Activated CD8-positive, alpha-beta memory T cell treated with anti-CD3 and anti-CD28 coated beads for 1 hour (primary cell): ENCODE measurements at places on chromosomes 6 and 20.

- no peak for DNase-seq
Observed at GRCh38 chr6:69792292-69792691, 4.5 kb downstream of the LMBRD1 start.

- DNase-seq = no peak
Observed at GRCh38 chr6:31204751-31205145, 34.3 kb upstream of the POU5F1 start.

DNA sequence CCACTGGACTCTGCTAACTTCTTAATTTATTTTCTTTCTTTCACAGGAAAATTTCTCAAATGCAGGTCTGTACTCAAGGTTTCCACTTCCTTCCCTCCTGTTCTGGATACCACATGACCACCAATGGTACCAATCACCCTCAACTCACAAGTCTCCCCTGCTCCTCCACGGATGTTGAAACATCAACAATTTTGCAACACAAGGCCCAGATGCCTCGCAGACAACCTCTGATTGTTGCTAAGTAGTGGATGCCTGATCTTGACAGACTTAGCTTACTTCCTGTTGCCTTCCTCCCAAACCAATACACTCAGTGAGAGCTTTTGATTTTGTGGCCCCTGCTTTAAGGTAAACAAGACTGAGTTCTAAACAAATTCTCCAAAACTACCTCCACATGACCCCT lies 146.6 kb downstream of the FRK start:
- DNase-seq = no peak

DNA sequence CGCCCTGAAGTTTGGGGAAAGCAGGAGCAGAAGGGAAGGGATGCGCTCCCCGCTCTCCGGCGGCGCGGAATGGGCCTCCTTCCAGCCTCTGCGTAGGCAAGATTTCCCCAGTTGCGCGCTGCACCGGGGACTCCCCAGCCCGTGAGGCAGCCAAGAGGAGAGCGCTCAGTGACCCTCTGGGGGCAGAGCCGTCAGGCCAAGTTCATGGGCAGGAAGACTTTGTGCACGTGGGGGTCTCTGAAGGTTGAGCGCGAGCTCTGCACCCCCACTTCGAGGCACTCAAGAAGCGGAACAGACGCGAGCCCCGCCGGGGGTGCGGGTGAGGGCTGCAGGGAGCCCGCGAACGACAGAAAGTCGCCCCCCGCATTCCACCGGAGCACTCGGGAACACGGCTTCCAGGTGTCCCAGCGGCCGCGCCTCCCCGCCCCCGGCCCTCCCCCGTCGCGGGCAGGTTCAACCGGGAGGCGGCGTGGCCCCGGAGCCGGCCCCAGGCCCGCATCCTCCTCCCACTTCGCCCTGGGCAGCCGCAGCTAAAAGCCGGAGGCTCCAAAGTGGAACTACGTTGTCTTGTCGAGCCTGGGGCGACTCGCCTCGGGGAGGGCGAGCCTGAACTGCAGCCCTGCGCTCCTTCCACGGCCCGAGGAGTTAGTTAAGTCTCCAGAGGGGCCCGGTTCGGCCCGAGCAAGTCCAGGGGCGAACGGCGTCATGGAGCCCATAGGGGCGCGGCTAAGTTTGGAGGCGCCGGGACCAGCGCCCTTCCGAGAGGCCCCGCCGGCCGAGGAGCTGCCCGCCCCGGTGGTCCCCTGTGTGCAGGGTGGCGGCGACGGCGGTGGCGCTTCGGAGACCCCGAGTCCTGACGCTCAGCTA lies at the start of gene PPP1R3G:
PPP1R3G (plus strand) TSS at position 561 of the 867 bp plus-strand sequence; CDS start at position 706, 145 bp downstream.
- no peak for DNase-seq

DNA sequence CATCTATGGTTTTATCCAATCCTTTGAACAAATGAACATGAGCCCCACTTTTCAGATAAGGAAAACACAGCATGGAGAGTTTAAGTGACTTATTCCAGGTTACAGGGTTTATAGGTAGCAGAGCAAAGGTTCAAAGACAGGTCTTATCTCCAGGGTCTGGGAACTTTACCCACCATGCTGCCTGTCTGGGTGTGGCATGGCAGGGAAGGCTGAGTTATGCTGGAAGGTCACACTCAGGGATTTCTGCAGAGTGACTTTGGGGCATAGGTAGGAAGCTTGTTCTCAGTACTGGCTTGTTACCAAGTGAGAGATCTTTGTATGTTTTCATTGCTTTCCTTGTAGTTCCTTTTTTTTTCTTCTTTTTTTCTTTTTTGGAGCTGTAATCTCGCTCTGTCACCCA lies 1.8 kb downstream of the ZNF831 start:
- no peak for DNase-seq

- no peak for DNase-seq
Observed at GRCh38 chr20:19321176-19321575, 108.7 kb downstream of the SLC24A3 start.

DNA sequence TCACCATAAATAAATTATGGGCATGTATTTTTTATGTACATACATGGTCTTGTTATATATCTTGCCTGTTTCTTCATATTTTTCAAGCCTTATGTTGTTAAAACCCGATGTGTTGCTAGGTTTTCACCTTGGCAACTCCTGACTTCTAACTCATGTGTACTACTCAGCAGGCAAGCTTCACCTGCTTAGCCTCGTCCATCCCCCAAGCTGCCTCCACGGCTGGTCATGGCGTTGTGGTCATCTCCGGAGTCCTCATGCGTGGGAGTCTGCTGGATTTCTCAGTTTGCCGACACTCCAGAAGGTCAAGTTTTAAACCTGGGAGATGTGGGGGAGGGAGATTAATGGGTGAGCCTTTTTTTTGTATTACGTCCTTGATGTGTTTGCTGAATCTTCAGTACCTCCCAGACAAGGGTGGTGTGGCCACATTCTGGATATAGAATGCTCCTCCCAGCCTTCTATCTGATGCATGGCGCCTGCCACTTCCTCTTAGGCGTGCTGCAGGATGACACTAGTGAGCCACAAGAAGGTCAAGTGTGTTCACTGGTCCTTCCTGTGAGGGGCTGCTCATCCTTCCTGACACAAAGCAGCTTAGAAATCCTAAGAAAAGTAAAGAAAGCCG lies 26.6 kb upstream of the EDN3 start:
- DNase-seq = no peak

DNA sequence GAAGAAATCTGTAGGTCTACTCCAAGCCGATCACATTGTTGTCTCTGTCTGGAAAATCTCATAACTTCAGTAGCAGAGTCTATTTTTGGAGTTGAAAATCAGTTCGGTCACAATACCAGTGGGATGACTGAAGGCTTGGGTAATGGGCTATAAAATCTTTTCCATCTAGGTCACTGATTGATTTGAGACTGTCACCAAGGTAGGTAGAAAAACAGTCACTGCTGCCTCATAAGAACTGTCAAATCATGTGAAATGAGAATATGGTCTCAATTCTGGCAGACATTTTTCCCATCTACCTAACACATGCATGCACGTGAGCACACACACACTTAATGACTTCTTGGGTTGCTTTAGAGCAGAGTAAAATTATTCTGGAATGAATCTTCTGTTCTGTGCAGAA lies 1162.8 kb upstream of the CITED2 start:
- DNase-seq = no peak

GRCh38 chr20:16020971-16021370 lies 552.3 kb downstream of the KIF16B start:
- no peak for DNase-seq

DNA sequence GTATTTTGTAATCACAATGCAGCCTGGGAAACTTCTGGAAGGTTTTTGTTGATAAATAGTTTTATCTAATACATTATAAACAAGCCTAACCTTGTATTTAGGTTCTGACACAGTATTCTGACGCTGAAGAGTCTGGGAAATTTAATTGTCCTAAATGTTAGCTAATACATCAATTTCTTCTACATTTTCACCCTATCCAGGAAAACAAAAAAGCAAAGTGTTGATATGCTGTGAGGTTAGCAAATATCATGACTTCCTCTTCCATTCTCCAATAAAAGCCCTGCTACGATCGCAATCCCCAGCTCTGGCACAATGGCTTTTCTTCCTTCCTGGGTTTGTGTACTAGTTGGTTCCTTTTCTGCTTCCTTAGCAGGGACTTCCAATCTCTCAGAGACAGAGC lies at the start of gene C6orf58:
C6orf58 (plus strand) TSS at position 301 of the 400 bp plus-strand sequence; CDS start at position 313, 12 bp downstream.
- no peak for DNase-seq

DNA sequence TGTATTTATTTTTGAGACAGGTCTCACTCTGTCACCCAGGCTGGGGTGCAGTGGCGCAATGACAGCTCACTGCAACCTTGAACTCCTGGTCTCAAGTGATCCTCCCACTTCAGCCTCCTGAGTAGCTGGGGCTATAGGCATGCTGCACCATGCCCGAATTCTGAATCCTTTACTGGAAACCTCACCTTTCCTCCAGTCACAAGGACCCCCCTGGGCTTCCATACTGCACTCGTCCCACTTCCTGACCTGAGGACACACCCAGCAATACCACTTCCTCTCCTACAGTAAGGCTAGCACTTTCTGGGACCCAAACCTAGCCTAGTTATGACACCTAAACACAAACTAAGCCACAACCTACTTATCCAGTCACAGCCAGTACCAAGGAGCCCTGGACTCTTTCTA lies 68.2 kb downstream of the FAM217A start:
- no peak for DNase-seq

DNA sequence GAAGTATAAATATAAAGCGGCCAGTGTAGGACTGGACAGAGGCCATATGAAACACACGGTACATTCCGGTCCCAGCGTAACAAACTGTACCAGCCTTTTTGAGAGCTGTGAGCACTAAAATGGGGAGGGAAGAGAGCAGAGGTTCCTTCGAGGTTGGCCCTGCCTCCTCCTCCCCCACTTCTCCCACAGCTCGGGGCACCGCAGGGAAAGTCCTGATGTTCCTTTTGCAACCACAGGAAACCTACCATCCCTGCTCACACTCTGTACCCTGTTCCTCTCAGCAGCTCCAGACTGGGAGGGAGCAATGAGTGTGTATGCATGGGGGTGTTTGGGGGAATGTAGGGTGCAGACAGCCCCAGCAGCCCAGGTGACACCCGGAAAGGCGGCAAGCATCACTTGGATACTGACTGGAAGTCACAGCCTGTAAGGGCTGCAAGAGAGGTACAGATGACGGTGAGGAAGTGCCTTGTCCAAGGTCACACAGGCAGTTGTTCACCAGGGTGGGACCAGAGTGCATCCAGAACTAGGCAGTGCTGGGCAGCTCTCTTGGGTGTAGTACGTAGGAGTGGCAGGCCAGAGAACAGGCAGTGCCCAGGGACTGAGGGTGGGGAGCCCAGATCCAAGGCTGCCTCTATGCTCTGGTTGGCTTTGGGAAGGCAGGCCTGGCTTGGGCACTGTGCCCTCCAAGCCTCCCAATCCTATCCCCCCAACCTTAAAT lies 11.0 kb upstream of the ARMC12 start:
- no peak for DNase-seq

GRCh38 chr6:168210239-168211105 lies 109.1 kb downstream of the DACT2 start:
- DNase-seq = no peak

DNA sequence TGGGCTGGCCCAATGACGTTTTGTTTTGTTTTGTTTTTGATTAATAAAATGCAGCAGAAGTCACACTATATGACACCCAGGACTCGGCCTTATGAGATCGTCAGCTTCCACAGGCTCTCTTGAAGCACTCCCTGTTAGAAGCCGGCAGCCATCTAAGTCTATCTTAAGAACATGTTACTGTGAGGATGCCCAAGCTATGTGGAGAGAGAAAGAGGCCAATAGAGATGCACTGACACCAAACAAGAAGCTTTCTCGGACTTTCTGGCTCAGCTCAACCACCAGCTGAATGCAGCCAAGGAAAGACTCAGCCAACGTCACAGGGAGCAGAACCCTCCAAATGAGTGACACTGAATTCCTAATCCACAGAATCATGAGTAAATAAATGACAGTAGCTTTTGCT lies 14.0 kb downstream of the SGK1 start:
- no peak for DNase-seq

DNA sequence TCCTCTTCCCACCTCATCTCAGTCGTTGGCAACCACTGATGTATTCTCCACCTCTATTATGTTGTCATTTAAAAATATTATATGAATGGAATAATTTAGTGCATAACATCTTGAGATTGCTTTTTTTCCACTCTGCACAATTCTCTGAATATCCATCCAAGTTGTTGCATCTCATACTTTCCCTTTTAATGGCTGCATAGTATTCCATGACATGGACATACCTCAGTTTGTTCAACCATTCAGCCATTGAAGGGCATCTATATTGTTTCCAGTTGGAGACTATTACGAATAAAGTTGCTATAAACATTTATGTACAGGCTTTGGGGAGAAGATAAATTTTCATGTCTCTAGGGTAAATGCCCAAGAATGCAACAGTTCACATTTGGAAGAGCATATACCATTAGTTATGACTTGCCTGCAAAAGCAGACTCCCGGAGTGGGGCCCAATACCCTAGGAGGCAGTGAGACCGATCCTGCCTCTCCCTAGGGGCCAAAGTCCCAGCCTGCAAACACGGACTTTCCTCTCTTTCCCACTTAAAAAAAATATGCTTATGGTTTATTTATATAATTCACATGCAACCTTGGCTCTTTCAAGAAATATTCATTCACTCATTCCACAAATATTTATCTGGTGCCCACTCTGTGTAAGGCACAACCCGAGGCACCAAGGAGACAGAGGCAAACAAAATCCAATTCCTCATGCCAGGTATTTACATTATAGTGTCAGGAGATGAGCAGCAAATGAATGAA lies 227.0 kb upstream of the PMEPA1 start:
- no peak for DNase-seq

GRCh38 chr6:148874698-148875293 lies 128.0 kb downstream of the UST start:
- DNase-seq = no peak

GRCh38 chr6:85360794-85361642 lies 88.9 kb upstream of the NT5E start:
- DNase-seq = no peak

DNA sequence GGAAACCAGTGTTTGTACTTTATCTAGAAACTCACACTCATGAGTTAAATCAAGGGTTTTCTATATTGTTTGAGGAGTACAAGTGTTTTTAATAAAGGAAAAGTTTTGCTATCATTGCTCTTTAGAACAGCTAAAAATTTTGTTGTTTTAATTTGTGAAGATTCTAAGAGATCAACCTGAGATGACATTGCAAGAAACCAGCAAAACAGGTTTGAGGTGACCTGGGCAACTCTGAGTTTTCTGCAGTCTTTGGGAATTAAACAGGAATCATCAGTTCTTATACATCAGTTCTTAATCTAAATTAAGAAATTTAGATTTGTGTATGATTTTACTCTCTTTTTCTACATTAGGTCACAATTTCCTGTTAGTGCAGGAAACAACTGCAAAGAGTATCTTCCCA lies 114.5 kb downstream of the JAG1 start:
- DNase-seq = no peak

DNA sequence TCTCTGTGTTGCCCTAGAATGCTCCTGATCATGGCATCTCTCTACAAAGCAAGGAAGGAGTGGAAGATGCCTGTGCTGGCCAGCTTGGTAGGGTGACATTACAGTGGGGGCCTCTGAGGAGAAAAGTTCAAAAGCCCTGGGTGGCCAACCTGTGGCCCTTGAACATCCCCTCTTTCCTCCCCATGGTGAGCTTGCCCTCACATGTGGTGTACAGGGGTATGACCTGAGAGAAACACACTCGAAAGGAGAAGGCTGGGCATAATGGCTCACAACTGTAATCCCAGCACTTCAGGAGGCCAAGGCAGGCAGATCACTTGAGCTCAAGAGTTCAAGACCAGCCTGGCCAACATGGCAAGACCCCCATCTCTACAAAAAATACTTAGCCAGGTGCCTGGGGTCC lies 36.6 kb upstream of the SCAF8 start:
- DNase-seq = no peak
